Stimulated activated CD8-positive, alpha-beta memory T cell treated with anti-CD3 and anti-CD28 coated beads, Interleukin-12 subunit alpha, Interleukin-12 subunit beta, amount 100 ng/mL, for 1 hour (primary cell): ENCODE measurements at places on chromosomes 12 and 14.
A peak's percentile ranks its signal among the peaks of the same experiment; 100 is the strongest.

DNA sequence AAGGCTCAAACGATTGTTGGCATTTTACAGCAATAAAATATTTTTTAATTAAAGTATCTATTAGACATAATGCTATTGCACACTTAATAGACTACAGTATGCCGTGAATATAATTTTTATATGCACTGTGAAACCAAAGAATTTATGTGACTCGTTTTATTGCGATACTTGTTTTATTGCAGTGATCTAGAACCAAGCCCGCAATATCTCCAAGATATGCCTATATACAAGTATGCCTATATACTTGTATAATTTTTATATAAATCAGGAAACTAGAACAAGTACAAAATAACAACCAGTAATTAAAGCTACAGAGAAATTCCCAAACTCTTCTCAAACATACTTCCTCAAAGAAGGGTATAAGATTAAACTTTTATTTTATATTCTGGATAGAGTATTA lies 31.3 kb downstream of the EEA1 start:
- no peak for DNase-seq

DNA sequence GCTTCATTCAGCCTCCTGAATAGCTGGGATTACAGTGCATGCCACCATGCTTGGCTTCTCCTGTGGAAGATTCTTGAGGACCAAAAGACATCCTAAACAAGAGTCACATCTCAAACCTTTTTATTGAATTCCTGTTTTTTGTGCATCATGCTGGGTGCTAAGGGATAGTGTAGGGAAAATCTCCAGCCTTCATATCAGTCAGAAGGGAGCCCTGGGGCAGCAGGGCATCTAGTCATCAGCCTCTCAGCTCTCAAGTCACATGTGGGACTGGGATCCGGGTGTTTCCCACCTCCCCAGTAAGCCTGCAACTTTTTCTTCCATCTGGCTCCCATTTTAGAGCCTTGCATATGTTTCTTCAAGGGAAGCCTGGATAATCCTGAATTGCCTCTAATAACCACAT lies 25.1 kb upstream of the OASL start:
- DNase-seq, result no peak

- no peak for DNase-seq
Observed at GRCh38 chr14:76647697-76648298, 113.5 kb upstream of the VASH1 start.

- no peak for DNase-seq
Observed at GRCh38 chr12:21296348-21296747, 38.4 kb downstream of the SLCO1A2 start.

DNA sequence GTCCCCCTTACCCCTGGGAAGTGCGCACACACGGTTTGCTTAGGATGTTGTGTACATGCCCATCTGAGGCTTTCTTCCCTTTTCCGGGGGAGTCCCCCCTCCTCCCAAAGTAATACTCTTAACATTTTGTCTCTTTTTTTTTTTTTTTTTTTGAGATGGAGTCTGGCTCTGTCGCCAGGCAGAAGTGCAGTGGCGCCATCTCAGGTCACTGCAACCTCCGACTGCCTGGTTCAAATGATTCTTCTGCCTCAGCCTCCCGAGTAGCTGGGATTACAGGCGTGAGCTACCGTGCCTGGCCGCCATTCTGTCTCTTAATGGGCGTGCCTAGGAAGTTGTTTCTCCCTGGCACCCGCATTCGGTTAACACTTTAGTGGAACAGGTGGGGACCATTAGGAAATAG lies 4.5 kb upstream of the GMFB start:
- DNase-seq, result no peak

DNA sequence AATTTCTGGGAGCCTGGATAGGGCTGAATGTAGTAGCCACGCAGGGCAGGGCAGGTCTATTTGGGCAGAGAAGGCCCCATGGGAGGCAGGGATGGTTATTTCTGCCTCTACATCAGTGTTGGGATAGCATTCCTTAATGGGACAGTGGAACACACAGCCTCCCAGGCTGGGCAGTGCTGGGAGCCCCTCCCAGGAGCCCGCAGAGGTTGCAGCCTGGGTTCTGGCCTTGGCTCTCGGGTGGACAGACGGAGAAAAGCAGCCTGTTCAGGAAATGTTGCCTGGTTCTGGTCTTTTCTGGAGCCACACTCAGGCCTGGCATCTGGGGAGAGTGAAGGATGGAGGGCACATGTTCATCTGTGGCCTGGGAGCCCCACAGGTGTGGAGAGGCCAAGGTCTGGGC lies 479 bp upstream of the NOS1 start:
- DNase-seq, result no peak

GRCh38 chr14:20419419-20419818 lies 6.1 kb upstream of the TEP1 start:
- DNase-seq, result no peak

- no peak for DNase-seq
Observed at GRCh38 chr14:90658541-90658967, 157.7 kb downstream of the TTC7B start.

DNA sequence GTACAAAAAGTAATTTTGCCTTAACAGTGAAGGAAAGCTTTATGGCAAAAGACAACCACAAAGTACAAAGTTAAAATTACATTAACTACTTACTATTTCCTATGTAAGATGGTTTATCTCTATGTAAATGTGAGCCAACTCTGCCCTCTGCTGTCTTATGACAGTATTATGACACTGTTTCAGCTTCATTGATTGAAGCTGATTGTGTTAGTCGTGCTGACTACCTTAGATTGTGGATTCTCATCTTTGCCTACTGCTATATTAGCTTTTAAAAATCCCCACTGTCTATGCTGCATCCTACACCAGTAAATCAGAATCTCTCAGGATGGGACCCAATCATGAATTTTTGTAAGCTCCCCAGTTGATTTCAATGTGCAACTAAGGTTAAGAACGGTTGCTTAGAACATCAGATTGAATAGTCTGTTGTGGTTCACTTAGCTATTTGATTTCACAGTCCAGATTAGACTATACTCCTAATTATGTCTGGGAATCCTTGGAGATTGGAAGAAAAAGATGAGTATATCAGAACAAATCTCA lies 12.2 kb upstream of the SPTB start:
- peak; percentile 7 for DNase-seq

DNA sequence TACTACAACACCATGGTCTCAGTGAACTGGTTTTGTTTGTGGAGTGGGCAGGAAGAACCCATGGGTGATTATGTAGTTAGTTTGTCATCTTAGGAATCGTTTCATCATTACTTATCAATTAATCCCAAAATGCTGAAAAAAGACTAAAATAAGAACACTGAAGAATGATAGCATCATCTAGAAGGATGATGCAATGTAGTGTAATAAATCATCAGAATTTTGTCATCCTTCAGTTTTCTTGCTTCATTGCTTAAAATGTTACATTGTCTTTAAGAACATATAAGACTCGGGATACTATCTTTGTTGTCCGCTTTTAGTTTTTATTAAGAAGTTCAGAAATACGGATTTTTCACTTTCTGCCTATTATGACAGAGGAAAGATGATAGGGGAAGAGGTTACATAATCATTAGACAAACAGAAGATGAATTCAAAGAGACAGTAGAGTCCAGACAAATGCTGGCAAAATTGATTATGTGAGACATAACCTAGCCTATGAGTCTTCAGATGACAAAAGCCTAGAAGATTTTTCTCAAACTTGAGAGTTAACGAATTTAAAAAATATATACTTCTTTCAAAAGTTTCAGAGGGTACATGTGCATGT lies 10.8 kb upstream of the SMOC1 start:
- no peak for DNase-seq

- DNase-seq, result no peak
Observed at GRCh38 chr12:13161172-13161571, 35.4 kb upstream of the EMP1 start.

DNA sequence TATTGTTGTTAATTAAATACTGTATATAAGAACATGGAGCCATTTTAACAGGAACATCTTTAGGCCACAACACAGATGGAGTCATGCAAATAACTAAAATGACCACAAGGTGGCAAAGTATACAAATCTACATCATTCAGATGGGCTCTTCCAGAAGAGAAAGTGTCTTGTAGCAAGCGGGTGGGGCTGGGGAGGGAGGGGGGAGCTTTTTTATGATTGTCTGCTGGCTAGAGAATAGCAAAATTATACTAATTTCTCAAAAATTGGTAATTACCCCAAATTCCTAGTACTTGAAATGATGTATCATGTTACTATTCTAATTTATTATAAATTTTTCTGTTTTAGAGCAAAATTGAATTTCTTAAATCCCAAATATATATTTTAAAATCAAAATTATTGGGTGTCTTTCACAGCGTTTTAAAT lies 378.7 kb downstream of the PRKD1 start:
- DNase-seq, result no peak

- no peak for DNase-seq
Observed at GRCh38 chr14:99321236-99321925, 49.4 kb upstream of the BCL11B start.

- no peak for DNase-seq
Observed at GRCh38 chr12:32983968-32984367, 87.4 kb upstream of the PKP2 start.

- DNase-seq, result no peak
Observed at GRCh38 chr12:78580296-78580695, 284.3 kb upstream of the SYT1 start.
